Dermis blood vessel endothelial cell (primary cell): ENCODE measurements at places on chromosomes 13 and 19. TPM values are rescaled to one million over a fixed set of nuclear protein-coding genes. Genes with fewer than 3 reads are reported as not detected.

CGB8 gene
- total RNA-seq = not detected in 2 replicates

SLC8A2 gene
- 0.17 TPM in 1 of 2 replicates, not detected in the other for total RNA-seq

COL5A3 gene
- 0.23 and 0.68 TPM in 2 replicates for total RNA-seq

GCDH gene
- 31.5 and 42.4 TPM in 2 replicates for total RNA-seq

TEX101 gene
- total RNA-seq = not detected in 2 replicates

ERICH4 gene
- total RNA-seq = not detected in 2 replicates

TUBB4A gene
- total RNA-seq = not detected in 2 replicates

CYP4F8 gene
- not detected in 2 replicates for total RNA-seq

TMEM238 gene
- 0.34 and 1.0 TPM in 2 replicates for total RNA-seq

DHDH gene
- total RNA-seq = not detected in 2 replicates

PEG3 gene
- 0.68 and 2.2 TPM in 2 replicates for total RNA-seq

ANO8 gene
- 5.0 and 6.8 TPM in 2 replicates for total RNA-seq

MIA gene
- 0.68 TPM in 1 of 2 replicates, not detected in the other for total RNA-seq

KLK10 gene
- 0.09 and 1.0 TPM in 2 replicates for total RNA-seq

CDC37 gene
- total RNA-seq = 367 and 370 TPM in 2 replicates

KDELR1 gene
- 37.6 and 70.8 TPM in 2 replicates for total RNA-seq

ZNF699 gene
- 7.2 and 9.4 TPM in 2 replicates for total RNA-seq

ZNF416 gene
- total RNA-seq = 4.1 and 4.4 TPM in 2 replicates

CLEC11A gene
- 0.17 and 0.84 TPM in 2 replicates for total RNA-seq

NPHS1 gene
- total RNA-seq = not detected in 2 replicates

VSTM1 gene
- total RNA-seq = not detected in 2 replicates

PROZ gene
- total RNA-seq = 0.17 TPM in 1 of 2 replicates, not detected in the other

S1PR4 gene
- total RNA-seq = 2.1 and 2.2 TPM in 2 replicates

ZNF426 gene
- 24.2 and 24.3 TPM in 2 replicates for total RNA-seq

PSG3 gene
- not detected in 2 replicates for total RNA-seq

TTC9B gene
- total RNA-seq = not detected in 2 replicates

UBA52 gene
- total RNA-seq = 755 and 1,061 TPM in 2 replicates

NXNL1 gene
- total RNA-seq = not detected in 2 replicates

CD22 gene
- total RNA-seq = 0.34 and 0.37 TPM in 2 replicates

SCEL gene
- total RNA-seq = under 0.01 TPM in 1 of 2 replicates, not detected in the other

PRKD2 gene
- total RNA-seq = 84.2 and 135 TPM in 2 replicates

SHC2 gene
- 8.3 and 11.3 TPM in 2 replicates for total RNA-seq

QPCTL gene
- 8.3 and 11.8 TPM in 2 replicates for total RNA-seq

PLPP2 gene
- 14.3 and 25.8 TPM in 2 replicates for total RNA-seq

EIF3K gene
- 350 and 735 TPM in 2 replicates for total RNA-seq

MISP gene
- 0.05 TPM in 1 of 2 replicates, not detected in the other for total RNA-seq

PLK5 gene
- total RNA-seq = not detected in 2 replicates

OR1I1 gene
- total RNA-seq = not detected in 2 replicates

OR7C1 gene
- not detected in 2 replicates for total RNA-seq

MAP4K1 gene
- total RNA-seq = 0.09 TPM in 1 of 2 replicates, not detected in the other

ZNF549 gene
- total RNA-seq = 4.8 and 5.8 TPM in 2 replicates
